Substantia nigra (tissue), 51 donors: ENCODE measurements at places on chromosomes 2 and 18.

GRCh38 chr2:6872394-6872793 is 5.2 kb upstream of the RSAD2 start:
- no peak for DNase-seq

DNA sequence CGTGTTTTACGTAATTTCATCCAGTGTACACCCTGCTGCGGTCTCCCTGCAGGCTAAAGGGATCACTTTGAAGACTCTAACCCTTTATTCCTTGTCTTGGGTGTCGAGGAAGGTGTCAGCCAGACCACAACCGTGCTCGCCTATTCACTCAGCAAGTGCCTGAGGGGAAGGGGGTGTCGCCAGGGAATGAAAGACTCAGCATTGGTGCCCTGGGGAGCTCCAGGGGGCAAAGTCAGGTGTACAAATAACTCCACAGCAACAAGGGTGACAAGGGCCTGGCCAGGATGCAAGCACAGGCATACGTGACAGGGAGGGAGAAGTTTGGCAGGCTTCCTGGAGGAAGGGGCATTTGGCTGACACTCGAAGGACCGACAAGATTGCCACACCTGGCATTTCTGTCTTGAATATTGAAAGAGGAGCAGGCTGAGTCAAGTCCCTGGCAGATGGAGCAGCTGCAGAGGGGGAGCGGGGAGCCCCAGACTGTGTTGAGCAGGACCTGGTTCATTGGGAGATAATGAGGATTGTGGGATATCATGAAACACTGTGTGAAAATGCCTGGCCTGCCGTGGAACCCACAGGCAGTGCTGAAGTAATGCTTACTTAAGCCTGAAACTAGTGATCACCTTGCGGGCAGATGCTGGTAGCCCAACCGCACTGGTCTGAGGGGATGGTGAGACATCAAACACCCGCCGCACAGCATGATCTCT is 93.9 kb downstream of the RHOB start:
- DNase-seq = no peak

- no peak for DNase-seq
Observed at GRCh38 chr2:108988796-108989713, at the start of gene EDAR. Gene EDAR, minus strand, starts transcription at chr2:108989220. Its CDS starts 58,206 bp downstream, at chr2:108931014.

- DNase-seq = no peak
Observed at GRCh38 chr2:37619959-37620300, 51.5 kb downstream of the CDC42EP3 start.

GRCh38 chr2:173075781-173076580 is at the start of gene MAP3K20:
Gene MAP3K20, plus strand, starts transcription at chr2:173075846. Its CDS starts 15,186 bp downstream, at chr2:173091032.
- peak; percentile 18 for DNase-seq

- no peak for DNase-seq
Observed at GRCh38 chr2:176003958-176004357, 1.9 kb upstream of the LNPK start.

GRCh38 chr2:26081556-26081955 is 47.7 kb downstream of the RAB10 start:
- no peak for DNase-seq

GRCh38 chr18:37407571-37407970 is 158.0 kb downstream of the CELF4 start:
- no peak for DNase-seq

DNA sequence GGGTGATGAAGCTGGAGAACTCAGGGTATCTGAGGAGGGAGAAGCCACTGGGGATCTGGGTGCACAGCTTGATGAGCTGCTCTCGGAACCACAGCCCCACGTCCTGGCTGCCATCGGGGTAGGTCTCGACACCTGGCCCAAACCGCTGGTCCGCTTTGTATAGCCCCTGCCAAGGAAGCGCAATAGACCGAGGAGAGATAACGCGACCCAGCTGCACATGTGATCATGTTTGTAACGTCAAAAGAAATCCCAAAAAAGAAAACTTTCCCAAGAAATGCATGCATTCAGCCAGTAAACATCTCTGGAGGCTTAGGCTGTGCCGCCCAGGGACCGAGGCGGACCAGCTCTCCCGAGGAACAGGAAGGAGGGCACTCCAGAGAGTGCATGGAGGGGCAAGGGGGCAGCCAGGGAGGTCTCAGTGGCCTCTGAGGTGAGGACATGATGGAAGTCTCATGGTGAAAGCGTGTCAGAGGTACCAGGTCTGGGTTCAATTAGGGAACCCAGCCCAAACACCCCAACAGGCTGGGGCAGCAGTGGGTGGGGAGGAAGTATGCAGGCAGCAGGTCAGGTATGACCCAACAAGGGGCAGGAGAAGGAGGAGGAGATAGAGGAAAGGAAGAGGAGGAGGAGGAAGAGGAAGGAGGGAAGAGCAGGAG is 28.3 kb downstream of the ANKMY1 start:
- DNase-seq = no peak

- DNase-seq = no peak
Observed at GRCh38 chr2:60105906-60106305, 447.5 kb downstream of the BCL11A start.

DNA sequence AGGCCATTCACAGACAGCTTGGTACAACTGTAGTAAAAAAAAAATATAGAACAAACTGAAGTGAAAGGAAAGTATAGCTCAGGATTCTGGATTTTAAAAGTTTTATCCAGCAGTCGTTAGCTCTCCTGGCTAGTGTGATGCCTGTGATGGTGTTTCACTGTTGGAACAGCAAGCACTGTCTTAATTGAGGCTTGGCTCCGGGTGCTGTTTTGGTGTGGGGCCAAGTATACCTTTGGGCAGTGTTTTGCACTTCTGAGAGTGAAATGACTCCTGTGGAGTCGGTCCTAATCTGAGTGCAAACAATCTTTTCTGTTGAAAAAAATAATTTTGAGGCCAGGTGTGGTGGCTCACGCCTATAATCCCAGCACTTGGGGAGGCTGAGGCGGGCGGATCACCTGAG is 28.7 kb upstream of the RAB1A start:
- DNase-seq = no peak

- DNase-seq = no peak
Observed at GRCh38 chr2:769771-770170, 92.6 kb upstream of the TMEM18 start.

- DNase-seq = no peak
Observed at GRCh38 chr18:63292831-63293683, 26.5 kb downstream of the BCL2 start.

- DNase-seq = no peak
Observed at GRCh38 chr2:107502539-107502938, 324.2 kb upstream of the RGPD4 start.

DNA sequence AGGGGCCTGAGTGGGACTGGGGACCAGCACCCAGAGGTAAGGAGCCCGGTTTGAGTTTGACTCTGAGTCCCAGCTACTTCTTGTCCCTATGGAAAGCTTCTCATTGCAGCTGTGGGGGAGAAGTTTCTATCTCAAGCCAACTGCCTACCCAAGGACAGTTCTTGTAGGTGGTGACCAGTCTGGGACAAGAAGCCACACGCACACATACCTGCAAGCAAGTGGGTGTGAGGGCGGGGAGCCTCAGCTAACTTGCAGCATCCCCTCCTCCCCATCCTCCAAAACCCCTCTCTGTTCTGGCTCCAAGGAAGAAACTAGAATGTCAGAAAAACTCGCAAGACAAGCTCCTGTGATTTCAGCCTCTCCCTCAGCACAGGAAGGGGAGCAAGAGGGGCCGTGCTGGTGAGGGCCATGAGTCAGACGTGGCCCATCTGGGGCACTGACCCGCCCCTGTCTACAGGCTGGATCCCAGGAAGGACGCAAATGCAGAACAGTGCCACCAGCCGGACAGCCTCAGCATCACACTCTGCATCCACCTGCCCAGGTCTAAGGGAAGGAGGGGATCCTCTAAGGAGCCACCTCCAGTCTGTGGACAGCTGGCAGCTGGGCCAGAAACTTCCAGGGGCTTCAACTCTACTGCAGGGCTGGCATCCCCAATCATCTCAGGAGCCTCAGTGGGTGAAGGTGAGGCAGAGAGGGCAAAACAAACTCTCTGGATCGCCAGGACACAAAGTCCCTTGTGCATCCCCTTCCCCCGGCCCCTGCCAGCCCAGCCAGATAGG is 103.4 kb downstream of the TNS1 start:
- no peak for DNase-seq

- DNase-seq = no peak
Observed at GRCh38 chr2:157107460-157107859, 150.0 kb upstream of the GALNT5 start.

GRCh38 chr2:112782234-112782799 is 2.0 kb downstream of the IL1A start:
- DNase-seq = no peak

DNA sequence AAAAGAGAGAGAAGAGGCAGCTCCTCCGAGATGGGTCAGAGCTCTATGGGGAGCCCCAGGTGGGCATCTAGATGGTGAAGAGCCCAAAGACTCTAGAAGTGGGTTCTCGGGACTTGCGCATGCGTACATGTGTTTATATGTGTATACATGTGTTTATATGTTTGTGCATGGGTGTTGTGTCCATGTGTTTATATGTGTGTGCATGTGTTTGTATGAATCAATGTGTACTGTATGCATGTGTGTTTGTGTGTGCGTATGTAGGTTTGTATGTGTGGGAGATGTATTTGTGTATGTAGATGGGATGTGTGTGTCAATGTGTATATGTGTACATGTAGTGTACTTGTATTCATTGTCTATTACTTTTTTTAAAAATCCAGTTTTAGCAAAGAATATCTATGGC is 25.6 kb downstream of the DNPEP start:
- DNase-seq = no peak

DNA sequence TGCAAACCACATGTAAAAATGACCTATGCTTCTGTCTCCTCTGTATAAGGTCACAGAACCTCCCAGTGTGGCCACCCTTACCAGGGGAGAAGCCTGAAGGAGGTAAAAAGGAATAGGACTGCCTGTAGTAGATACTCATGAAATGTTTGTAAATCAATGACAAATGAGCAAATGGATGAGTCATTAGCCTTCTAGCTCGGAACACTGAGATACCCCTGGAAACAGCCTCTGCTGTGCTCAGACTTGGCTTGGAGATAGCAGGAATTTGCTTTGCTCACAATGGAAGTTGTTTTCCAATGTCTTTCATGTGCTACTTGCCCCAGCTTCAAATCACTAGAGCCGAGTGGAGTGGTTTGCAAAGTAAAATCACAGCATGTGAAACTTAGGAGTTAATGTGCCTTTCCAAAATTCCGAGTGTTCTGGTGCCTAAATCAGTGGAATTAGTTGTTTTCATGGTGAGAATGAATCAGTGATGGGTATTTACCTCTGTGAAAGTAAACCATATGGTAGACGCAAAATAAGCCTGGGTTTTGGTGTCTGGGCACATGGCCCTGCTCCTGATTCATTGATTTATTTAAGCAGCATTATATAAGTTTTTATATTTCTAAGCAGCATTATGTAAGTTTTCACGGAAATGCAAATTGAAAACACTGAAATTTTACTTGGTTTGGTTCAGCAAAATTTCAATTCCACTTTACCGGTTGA is 154.0 kb upstream of the MAP3K20 start:
- DNase-seq = no peak
